ENCODE measurements at places on chromosomes 3 and 15.
A peak's percentile ranks its signal among the peaks of the same experiment; 100 is the strongest.

DNA sequence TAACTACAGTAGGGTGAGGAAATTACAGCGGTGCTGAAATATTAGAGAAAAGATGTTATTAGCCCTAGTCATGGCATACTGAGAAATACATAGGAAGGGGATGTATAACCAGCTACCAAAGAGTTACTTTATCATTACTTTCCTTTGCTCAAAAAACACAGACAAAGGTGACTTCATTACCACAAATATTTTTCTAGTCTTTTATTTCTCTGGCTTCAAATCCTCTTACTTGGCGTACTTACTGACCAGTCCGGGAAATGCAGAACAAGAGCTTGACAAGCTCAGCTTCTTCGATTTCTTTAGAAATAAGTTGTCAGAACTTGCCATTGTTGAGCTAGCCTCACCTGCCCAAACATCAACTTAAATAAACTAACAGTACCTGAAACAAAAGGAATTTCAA lies 142.1 kb upstream of the TMCO5A start:
- DNase-seq, result no peak

- peak; percentile 65 for DNase-seq
Measured at GRCh38 chr3:159260049-159260662, 458.3 kb downstream of the MFSD1 start.

GRCh38 chr15:40104865-40105516 lies 3.7 kb downstream of the BMF start:
- peak; percentile 94 for DNase-seq

DNA sequence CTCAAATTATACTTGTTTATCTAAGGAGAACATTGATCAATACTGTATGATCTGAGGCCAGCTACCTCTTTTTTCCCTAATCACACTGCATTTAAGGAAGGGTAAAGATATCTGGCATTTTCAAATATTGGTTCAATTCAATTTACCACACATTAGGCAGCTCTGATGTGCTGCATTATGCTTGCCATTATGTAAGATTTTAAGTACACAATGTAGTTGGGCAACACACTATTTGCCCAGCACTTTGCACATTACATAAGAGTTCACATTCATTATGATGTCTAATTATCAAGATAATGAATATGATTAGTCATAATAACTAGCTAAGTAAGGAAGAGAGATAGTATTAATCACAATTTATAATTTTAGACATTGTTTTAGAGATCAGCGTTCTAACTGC lies 196.3 kb downstream of the BCHE start:
- DNase-seq, result no peak

GRCh38 chr3:155270485-155271342 lies 22.8 kb downstream of the STRIT1 start:
- DNase-seq, result no peak

- no peak for DNase-seq
Measured at GRCh38 chr3:189838291-189838690, 207.1 kb downstream of the TP63 start.

DNA sequence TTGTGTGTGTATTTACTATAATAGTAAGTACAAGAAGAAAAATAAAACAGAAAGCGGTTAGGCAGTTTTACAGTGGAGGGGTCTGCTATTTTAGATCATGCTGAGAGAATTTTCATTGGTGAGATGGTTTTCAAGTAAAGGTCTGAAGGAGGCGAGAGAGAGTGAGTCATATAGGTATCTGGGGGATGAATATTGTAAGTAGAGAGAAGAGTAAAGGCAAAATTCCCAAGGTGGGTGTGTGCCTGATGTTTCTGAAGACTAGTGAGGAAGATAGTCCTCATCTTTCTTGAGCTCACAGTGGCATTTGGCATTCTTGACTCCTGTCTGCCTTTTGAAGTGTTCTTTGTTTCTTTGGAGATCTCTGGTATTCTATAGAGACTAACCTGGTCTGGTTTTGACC lies 38.6 kb downstream of the CRYBG3 start:
- DNase-seq, result no peak

- no peak for DNase-seq
Measured at GRCh38 chr3:43096761-43097160, 9.1 kb downstream of the POMGNT2 start.

- no peak for DNase-seq
Measured at GRCh38 chr3:97102641-97103040, 288.2 kb downstream of the EPHA6 start.

DNA sequence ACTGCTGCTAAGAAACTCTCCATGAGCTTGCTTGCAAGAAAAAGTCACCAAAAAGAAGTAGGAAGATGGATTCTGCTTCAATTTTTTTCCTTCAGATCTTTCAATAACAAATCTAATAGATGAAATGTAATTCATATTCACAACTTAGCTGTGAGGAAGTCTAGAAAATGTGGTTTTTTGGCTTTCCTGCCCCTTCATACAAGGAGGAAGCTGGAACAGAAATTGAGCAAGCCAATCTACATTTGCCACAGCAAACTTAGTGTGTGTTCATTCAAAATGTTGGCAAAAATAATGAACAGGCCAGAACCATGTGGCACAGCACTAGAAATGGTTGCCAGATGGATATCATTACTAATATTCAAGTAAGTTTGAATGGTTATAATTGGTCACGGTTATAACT lies 93.2 kb upstream of the NEDD4 start:
- DNase-seq, result peak; percentile 3

GRCh38 chr3:108442281-108442680 lies 68.1 kb downstream of the MYH15 start:
- DNase-seq, result no peak

GRCh38 chr15:33515121-33515520 lies 204.4 kb downstream of the RYR3 start:
- no peak for DNase-seq

GRCh38 chr15:35921046-35921445 lies 375.1 kb upstream of the DPH6 start:
- DNase-seq, result no peak

- DNase-seq, result no peak
Measured at GRCh38 chr3:145671121-145671520, 489.9 kb downstream of the PLOD2 start.

DNA sequence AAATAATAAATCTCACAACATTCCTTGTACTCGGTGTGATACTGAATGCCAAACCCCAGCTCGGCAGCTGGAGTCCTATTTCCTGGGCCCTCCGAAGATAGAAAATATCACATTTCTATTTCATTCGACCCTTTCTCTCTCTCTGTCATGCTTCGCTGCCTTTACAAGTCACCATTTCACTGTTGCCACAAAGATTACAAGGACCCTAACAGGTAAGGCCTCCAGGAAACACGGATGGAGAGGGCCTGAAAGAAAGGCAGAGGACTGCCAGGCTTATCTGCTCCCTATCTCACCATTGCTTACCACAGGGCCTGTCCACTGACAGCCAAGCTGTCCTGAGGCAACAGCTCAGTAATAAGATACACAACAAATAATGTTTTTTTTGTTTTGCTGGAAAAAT lies 376.5 kb downstream of the MECOM start:
- DNase-seq, result no peak

DNA sequence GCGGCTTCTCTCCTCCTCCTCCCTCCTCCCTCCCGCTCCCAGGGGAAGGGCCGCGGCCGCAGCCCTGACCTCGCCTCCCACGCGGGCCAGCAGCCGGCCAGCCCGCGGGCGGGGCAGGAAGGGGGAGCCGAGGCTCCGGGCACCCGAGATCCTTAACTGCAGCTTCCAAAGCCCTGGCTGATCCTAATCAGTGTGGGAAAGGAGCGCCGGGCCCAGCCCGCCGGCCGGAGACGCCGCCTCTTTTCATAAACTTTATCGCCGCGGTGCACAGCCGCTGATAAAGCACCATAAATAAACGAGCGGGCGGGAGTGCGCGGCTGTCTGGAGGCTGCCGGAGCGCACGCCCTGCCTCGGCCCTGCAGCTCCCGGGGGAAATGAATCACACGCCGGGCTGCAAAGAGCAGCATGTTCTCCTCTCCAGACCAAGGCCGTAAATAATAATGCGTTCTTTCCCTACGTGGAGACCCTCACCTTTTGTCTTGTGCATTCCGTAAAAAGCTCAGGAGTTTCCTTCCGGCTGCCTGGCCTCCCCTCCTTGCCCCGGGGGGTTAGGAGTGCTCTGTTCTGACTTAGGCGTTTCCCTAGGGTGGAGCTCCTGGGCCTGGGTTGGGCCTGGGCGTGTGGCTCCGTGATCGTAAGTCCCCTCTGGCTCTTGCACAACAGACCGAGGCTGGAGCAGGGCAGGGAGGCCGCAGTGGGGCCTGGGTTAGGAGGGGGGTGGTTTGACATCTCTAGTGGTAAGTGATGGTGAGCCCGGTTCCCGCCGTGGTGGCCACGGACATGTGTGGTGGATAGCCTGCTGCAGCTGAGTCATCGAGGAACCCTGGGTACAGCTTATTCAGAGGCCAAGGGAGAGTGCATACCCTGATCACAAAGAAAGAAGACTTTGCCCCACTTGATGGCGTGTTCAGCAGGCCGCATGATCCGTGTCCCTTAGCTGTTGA lies 132.6 kb upstream of the HES1 start:
- peak; percentile 90 for DNase-seq

DNA sequence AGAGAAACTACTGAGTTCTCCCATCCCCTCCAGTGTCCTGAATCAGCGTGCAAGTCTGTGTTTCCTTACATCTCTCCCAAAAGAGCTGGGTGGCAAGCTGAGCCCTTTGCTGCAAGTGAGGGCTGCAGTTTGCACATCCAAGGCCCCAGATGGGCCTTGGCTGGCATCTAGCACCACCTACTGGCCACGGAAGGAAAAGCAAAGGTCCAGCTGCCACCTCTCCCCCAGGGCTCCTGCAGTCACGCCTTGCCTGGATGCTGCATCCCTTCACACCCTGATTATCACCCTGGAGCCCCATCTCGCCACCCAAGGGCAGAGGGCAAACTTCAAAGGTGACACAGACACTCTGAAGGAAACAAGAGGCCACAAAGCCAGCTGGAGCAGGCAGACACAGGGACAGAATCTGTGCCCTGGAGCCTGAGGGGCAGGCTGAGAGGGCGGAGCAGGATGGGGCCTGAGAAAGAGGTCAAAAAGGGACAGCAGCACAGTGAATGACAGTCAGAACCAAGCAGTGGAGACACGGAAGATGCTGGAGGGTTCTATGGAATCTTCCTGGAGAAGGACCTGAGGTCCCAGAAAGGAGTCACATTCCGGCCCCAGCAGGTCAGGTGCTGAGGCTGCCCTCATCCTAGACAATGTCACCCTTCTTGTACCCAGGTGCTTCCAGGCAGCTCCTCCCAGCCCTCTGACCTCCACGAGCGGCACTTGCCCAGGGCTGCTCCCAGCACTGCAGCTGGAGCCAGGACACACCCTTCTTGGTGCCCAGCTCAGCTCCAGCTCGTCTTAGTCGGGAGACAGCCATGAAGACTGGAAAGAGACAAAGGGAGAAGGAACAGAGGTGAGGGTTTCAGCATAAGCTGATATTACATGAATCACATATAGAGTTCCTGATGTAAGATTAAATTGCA lies 18.3 kb upstream of the NTRK3 start:
- DNase-seq, result peak; percentile 68

- DNase-seq, result no peak
Measured at GRCh38 chr3:111539351-111540331, 2.4 kb upstream of the CD96 start.

DNA sequence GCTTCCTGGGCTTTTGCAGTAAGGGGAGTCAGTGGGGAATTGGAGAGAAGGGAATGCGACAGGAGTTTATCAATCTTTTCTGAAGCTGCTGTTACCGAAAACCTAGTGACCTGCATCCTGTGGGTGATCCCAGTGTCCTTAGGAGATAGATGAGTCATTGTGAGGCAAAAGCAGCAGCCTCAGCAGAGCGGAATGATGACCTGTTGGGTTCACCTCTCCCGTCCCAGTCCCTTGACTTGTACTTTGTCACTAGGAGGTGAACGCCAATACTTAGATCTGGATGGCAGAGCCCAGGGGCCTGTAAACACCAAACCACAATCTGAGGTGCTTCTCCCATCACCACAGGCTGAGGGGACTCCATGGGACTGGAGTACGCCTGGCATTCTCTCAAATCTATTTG lies 17.9 kb downstream of the CDAN1 start:
- DNase-seq, result no peak

- no peak for DNase-seq
Measured at GRCh38 chr15:77457905-77458265, 37.2 kb downstream of the HMG20A start.

DNA sequence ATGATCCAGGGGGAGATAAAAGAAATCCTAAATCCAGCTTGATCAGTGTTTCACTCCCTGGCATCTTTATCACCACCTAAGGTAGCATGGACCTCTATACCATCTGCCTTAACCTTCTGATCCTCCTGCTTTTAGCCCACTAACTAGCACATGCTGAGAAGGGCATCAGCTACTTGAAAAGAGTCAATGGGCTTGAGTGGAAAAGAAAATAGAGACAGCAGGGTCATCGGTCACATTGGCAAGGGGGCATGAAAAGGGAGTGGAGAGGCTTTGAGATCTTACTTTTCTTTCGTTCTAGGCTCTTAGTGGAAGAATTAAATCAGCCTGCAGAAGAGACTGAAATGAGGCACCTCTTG lies 239 bp upstream of the ZFYVE19 start:
- no peak for DNase-seq

- DNase-seq, result no peak
Measured at GRCh38 chr3:160532371-160532770, 33.0 kb downstream of the KPNA4 start.

- DNase-seq, result no peak
Measured at GRCh38 chr3:149969110-149969939, 1.4 kb downstream of the PFN2 start.

- no peak for DNase-seq
Measured at GRCh38 chr15:77410701-77411618, 8.9 kb downstream of the PEAK1 start.
